ENCODE measurements at places on chromosomes 2 and 18. TPM values are rescaled to one million over a fixed set of nuclear protein-coding genes. Genes with fewer than 3 reads are reported as not detected.

MSTN gene
- total RNA-seq = 0.35 TPM

ACTG2 gene
- 53.1 TPM for total RNA-seq

HOXD8 gene
- total RNA-seq = 13.8 TPM

PRSS56 gene
- not detected for total RNA-seq

PLEKHH2 gene
- total RNA-seq = 25.6 TPM

SRD5A2 gene
- total RNA-seq = not detected
